Osteoblast (primary cell): ENCODE measurements at places on chromosomes 7 and 10. TPM values are rescaled to one million over a fixed set of nuclear protein-coding genes. Genes with fewer than 3 reads are reported as not detected.

The STAG3 gene
- 0.59 and 1.4 TPM in 2 replicates for total RNA-seq

The C10orf105 gene
- under 0.01 TPM in 1 of 2 replicates, not detected in the other for total RNA-seq

- H3K4me1 ChIP-seq, result no peaks in the 10 kb centered on the region
- no peak overlapping the region for H3K4me3 ChIP-seq
- no peak for DNase-seq
These were observed 140.3 kb downstream of the MACC1 start for GRCh38 chr7:20076835-20077234.

GRCh38 chr7:102890292-102890970 is 22.4 kb upstream of the LRRC17 start:
- no peaks in the 10 kb centered on the region for H3K36me3 ChIP-seq
- DNase-seq, result peak; percentile 14
- H3K27me3 ChIP-seq, result no peaks in the 10 kb centered on the region
- H3K4me1 ChIP-seq, result peaks cover 42% of the 10 kb centered on the region

DNA sequence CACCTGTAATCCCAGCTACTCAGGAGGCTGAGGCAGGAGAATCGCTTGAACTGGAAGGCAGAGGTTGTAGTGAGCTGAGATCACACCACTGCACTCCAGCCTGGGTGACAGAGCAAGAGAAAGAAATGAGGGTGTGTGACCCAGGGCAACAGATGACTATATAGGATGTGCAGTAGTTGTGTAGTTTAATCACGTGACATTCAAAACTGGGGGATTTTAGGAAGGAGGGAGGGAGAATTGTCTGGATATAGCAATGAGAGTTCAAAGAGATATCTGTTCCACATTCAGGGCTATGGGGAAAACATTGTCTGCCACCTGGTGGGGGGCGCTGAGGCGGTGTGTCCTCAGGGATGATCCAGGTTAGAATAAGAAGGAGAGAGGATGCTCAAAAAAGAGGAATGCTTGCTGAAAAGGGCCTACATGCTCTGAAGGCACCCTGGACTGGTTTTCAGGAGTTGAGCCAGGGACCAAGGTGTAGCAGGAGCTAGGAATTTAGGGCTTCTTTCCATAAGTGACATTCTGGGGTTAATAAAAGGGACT is 7.8 kb upstream of the ZYX start:
- no peak overlapping the region for H3K27ac ChIP-seq
- no peaks in the 10 kb centered on the region for H3K27me3 ChIP-seq
- no peak overlapping the region for H3K4me3 ChIP-seq
- no peaks in the 10 kb centered on the region for H3K36me3 ChIP-seq

The PON1 gene
- not detected in 2 replicates for total RNA-seq

GRCh38 chr10:8130973-8131911 is 76.8 kb downstream of the GATA3 start:
- H3K36me3 ChIP-seq, result no peaks in the 10 kb centered on the region
- no peak overlapping the region for H3K4me3 ChIP-seq
- DNase-seq, result no peak
- H3K27ac ChIP-seq, result no peak overlapping the region
- H3K4me1 ChIP-seq, result no peaks in the 10 kb centered on the region

The SPDYE1 gene
- not detected in 2 replicates for total RNA-seq

GRCh38 chr10:72133517-72133916 is 45.2 kb upstream of the SPOCK2 start:
- no peak overlapping the region for H3K4me3 ChIP-seq
- H3K27ac ChIP-seq, result no peak overlapping the region
- H3K4me1 ChIP-seq, result peaks cover 8% of the 10 kb centered on the region
- DNase-seq, result peak; percentile 87

The TAS2R41 gene
- not detected in 2 replicates for total RNA-seq
